ENCODE measurements at places on chromosomes 2 and 18.

DNA sequence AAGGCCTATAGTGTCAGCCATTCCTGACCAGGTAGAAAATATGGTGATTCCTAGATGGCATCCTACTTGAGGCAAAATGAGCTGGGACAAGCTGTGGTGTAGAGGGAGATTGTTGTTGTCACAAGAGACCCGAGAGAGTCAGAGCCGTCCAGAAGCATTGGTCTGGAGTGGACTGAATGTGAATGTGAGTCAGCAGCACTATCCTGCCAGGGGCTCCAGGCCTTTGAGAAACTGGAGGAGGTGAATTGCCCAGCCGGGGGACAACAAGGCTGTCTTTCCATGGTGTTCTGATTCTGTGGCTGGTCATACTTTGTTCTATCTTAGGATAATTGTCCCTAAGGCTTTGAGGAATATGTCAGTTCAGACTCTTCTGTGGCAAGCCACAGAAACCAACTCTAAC is 29.4 kb upstream of the EIF2AK3 start:
- DNase-seq: no peak

- no peak for DNase-seq
Observed at GRCh38 chr2:60357996-60358395, 195.5 kb downstream of the BCL11A start.

DNA sequence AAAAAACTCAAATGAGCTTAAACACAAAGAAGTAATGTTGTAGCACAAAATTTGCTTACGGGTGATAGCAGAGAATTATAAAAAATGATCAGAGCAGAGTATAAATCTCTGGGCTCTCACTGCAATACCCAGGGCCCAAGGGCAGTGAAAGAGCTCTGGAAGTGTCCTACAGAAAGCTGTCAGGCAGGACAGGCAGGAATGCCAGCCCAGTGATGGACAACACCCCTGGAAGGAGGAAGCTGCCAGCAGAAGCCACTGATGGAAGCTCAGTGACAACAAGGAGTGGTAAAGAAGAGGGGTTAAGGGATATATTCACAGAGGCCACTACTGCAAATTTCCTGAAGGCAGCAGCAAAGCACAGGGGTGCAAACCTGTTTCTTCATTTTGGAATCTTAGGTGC is 214.9 kb downstream of the L3MBTL4 start:
- DNase-seq: no peak

- DNase-seq: no peak
Observed at GRCh38 chr2:202378001-202378400, 1.9 kb downstream of the BMPR2 start.

DNA sequence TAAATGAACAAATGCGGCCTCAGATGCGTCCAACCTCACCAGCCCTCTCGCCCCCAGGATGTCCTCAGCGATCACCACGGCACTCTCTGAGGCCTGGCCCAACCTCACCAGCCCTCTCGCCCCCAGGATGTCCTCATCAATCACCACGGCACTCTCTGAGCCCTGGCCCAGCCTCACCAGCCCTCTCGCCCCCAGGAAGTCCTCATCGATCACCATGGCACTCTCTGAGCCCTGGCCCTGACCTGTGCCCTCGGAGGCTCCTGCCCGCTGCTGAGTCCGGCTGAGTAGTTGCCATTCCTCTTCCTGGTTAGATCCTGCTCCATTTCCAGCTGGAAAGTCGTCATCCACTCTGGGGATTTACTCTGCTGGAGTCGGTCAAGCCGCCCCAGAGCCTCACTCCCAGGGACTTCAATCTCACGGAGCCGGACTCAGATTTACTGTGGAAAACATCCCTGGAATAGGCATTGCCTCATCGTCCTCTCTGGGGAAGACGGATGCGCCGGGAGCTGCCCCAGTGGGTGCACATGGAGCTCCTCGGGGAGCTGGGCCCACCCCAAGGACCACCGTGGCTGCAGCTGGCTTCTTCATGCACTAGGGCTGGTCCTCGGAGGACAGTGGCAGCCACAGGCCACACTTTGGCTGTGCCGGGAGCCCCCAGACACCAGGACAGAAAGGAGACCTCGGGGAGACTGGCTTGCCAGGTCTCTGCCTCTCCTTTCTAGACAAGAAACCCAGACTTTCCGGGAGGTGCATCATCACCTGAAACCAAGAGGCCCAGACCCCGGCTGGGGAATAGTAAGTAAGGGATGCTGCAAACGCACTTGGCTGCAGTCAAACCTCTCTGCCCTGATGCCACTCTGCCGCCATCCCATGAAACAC is 230.6 kb downstream of the EIPR1 start:
- DNase-seq: no peak

GRCh38 chr2:222257645-222258044 is 41.2 kb downstream of the PAX3 start:
- no peak for DNase-seq

GRCh38 chr2:86453836-86454235 is 12.7 kb downstream of the KDM3A start:
- no peak for DNase-seq

DNA sequence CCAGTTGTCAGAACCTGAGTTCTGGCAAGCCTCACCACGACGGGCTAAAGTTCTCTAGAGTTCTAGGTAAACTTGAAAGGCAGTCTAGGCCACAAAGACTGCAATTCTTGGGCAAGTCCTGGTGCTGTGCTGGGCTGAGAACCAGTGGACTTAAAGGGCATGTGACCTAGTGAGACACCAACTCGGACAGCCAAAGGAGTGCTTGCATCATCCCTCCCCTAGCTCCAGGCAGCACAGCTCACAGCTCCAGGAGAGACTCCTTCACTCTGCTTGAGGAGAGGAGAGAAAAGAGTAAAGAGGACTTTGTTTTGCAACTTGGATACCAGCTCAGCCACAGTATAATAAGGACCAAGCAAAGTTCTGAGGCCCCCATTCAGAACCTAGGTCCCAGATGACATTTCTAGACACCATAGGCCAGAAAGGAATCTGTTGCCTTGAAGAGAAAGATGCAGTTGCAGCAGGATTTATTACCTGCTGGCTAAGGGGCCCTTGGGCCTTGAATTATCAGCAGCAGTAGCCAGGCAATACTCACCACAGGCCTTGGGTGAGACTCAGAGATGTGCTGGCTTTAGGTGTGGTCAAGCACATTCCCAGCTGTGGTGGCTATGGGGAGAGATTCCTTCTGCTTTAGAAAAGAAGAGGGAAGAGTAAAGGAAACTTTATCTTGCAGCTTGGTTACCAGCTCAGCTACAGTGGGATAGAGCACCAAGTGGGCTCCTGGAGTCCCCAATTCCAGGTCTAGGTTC is 51.8 kb downstream of the UPP2 start:
- DNase-seq: no peak

GRCh38 chr2:140363131-140363530 is 1582.9 kb upstream of the NXPH2 start:
- DNase-seq: no peak

- no peak for DNase-seq
Observed at GRCh38 chr2:199830531-199830930, 20.5 kb downstream of the FTCDNL1 start.

DNA sequence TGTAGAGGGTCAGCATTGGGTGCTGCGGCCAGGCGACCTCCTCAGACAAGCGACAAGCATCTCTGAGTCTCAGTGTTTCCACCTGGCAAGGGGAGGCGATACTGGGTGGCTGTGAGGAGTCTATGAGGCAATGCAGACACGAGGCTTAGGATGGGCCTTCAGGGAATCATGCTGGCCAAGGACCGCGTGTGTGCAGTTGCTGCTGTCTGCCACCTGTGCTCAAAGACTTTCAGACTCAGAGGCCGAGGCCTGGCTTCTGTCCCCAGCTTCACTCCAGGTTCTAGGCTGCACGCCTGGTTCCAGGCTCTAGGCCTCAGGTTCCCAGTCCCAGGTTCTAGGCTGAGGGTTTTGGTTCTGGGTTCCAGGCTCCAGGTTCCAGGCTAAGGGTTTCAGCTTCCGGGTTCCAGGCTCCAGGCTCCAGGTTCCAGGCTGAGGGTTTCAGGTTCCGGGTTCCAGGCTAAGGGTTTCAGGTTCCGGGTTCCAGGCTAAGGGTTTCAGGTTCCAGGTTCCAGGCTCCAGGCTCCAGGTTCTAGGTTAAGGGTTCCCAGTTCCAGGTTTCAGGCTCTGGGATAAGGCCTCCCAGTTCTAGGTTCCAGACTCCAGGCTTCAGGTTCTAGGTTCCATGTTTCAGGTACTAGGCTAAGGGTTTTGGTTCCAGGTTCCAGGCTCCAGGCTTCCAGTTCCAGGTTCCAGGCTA is 14.8 kb downstream of the LRRFIP1 start:
- no peak for DNase-seq

GRCh38 chr18:45399643-45400042 is 215.6 kb upstream of the SLC14A2 start:
- DNase-seq: no peak

Measured in stimulated activated CD4-positive, alpha-beta T cell treated with anti-CD3 and anti-CD28 coated beads, Interleukin-15, amount 100 ng/mL, for 48 hours (primary cell).